ENCODE measurements at places on chromosomes 13 and 19. TPM values are rescaled to one million over a fixed set of nuclear protein-coding genes. Genes with fewer than 3 reads are reported as not detected.

- DNase-seq: no peak
Observed at GRCh38 chr19:5037936-5038335, 69.0 kb downstream of the KDM4B start.

Gene PSPN
- polyA plus RNA-seq: 1.0 TPM

Gene IL11
- 4.1 TPM for polyA plus RNA-seq

DNA sequence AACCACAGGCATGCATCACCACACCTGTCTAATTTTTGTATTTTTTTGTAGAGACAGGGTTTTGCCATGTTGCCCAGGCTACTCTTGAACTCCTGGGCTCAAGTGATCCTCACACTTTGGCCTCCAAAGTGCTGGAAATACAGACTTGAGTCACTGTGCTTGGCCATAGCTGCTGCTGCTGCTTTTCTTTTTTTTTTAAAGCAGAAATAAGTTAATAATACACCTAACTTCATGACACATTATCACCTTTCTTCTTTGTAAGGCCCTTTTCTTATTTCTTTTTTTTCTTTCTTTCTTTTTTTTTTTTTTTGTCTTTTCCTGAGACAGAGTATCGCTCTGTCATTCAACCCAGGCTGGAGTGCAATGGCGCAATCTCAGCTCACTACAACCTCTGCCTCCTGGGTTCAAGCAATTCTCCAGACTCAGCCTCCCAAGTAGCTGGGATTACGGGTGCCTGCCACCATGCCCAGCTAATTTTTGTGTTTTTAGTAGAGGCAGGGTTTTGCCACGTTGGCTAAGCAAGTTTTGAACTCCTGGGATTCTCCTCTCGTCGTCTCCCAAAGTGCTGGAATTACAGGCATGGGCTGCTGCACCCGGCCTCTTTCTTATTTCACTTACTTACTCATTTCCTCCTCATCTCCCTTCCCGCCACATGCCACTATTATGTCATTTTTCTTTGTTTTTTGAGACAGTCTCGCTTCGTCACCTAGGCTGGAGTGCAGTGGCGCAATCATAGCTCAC is 8.7 kb downstream of the SHKBP1 start:
- DNase-seq: peak; percentile 72

DNA sequence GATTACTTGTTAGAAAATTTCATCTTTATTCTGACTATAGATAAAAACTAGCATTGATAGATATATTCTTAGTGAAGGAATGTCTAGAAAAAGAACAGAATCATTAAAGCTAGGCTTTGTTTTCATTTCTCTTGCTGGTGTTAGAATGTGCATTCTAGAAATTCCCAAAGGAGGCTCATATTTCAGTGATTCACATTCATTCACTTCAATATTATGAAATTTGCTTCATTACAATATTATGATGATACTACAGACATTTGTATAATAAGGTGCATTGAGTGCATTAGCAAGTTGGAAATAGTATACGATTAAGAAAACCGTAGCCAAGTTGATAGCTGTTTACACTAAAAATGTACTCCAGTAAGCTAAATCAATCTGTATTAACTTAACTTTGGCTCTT is 70.7 kb upstream of the MYCBP2 start:
- DNase-seq: no peak

DNA sequence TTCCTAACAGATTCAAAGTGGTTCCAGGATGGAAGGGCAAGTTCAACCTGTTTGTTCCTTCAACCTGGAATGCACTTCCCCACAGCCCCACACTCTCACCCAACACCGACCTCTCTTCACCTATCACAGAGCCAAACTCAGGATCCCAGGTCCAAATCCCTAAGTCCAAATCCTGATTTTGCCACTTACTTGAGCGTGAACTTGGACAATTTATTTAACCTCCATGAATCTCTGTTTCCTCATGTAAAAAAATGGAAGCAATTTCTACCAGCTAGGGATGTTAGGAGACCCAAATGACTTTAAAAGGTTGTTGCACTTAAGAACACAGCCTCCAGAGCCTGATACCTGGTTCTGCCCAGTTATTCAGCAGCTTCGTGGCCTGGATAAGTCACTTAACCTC is 5.4 kb upstream of the IGSF23 start:
- DNase-seq: no peak

Gene ZNF560
- polyA plus RNA-seq: 0.19 TPM
